GM10248 (cell line): ENCODE measurements at places on chromosomes 13 and 19.
A peak's percentile ranks its signal among the peaks of the same experiment; 100 is the strongest.

GRCh38 chr19:28606269-28607032 is 606.5 kb downstream of the UQCRFS1 start:
- DNase-seq, result no peak

- peak; percentile 96 for DNase-seq
Observed at GRCh38 chr19:50415661-50416033, 3.1 kb upstream of the SPIB start.

DNA sequence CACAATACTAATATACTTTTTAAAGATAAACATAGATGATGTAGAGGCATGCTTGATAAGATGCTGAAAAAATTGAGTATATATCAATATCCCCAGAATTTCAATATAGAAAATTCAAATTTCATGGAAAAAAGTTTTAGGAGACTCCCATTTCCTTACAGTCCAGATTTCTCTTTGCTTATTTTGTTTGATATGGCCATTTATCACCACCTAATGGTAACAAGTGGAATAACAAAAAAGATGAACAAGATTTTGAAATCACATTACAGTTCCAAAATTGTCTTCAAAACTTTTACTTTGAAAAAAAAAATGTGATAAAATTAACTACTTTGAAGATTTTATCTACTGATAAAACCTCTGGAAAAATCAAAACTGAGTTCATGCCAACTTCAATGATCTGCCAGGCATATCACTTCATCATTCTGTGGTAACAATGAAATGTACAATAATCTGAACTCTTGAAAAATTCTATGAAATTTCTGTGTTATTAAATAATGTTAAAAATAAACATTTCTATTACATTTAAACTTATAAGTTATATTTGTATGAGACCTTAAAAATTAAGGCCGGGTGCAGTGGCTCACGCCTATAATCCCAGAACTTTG is 17.5 kb downstream of the MIPEP start:
- DNase-seq, result peak; percentile 38

- no peak for DNase-seq
Observed at GRCh38 chr13:96492766-96493165, 402.9 kb downstream of the HS6ST3 start.

DNA sequence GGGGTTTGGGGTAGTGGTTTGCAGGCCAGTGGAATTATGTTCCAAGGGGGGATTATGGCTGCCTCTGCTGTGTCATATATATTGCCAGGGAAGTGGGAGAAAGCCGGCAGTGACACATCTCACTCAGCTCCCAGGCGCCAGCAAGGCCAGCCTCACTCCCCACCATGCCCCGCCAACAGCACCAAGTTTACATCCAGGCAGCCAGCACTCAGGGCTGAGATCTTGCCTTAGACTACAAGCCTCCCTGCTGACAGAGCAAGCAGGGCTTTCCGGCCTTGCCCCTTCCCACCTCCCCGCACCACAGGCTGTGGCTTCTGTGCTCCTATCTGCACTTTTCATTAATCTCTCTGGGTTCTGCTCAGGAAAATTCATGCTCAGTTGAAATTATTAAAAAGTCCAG is 385.1 kb downstream of the MZT1 start:
- no peak for DNase-seq

- DNase-seq, result no peak
Observed at GRCh38 chr13:64327505-64328194, 2902.5 kb downstream of the PCDH9 start.
